ENCODE measurements at places on chromosomes 2 and 18.

- no peak for DNase-seq
Observed at GRCh38 chr18:51321696-51322095, 124.2 kb upstream of the MEX3C start.

DNA sequence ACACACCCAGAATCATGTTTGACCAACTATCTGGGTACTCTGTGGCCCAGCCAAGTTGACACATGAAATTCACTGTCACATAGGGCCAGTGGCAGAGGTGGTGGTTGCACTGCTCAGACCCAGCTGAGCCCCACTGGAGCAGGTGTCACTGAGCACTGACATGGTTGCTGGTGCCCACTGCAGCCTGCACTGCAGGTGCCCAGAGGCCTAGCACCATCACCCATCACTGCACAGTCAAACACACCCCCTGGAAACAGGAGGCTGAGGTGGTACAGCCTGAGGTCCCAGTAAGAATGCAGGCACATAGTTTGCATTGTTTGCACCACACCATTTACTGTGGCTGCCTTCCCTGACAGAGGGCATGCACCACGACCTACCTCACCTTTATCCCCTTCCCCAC is 278.7 kb upstream of the MGAT5 start:
- no peak for DNase-seq

- DNase-seq = no peak
Observed at GRCh38 chr18:52636536-52636935, 296.5 kb downstream of the DCC start.

GRCh38 chr2:225170162-225170561 is 127.9 kb upstream of the DOCK10 start:
- DNase-seq = no peak

GRCh38 chr18:63306819-63307550 is 12.6 kb downstream of the BCL2 start:
- no peak for DNase-seq

DNA sequence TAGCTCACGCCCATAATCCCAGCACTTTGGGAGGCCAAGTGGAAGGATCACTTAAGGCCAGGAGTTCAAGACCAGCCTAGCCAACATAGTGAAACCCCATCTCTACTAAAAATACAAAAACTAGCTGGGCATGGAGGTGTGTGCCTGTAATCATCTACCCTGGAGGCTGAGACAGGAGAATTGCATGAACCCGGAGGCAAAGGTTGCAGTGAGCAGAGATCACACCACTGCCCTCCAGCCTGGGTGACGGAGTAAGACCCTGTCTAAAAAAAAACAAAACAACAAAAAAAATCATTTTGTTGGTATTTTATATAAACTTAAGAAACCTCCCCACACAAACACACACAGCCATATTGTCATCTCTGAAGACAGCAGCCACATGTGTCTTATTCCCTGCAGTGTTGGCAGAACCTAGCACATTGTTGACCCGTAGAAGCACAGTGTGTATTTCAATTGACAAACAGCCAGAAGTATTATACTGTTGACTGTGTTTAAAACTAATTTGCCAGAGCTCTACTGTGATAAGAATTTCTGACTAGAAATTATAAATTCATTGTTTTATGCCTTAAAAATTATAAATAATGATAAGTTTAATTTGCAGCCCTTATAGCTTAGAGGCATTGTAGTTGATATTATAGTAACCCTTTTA is 68.1 kb downstream of the DNAJC10 start:
- no peak for DNase-seq

DNA sequence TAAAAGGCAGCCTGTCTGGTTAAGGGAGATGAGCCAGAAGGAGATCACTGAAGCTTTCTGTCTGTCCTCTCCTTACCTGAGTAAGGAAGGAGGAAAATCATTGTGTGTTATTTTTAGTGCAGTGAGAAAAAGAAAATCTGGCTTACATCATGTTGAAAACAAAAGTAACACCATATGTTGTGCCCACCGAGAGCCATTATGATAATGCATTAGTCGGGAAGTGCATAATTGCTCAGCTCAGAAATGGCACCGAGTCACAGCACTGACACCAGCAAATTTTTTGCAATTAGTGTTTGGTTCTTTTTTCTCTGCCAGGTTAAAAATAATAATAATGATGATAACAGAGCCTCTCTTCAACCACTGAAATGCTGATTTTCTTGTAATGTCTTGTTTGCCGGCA is 46.6 kb downstream of the HNMT start:
- DNase-seq = no peak

DNA sequence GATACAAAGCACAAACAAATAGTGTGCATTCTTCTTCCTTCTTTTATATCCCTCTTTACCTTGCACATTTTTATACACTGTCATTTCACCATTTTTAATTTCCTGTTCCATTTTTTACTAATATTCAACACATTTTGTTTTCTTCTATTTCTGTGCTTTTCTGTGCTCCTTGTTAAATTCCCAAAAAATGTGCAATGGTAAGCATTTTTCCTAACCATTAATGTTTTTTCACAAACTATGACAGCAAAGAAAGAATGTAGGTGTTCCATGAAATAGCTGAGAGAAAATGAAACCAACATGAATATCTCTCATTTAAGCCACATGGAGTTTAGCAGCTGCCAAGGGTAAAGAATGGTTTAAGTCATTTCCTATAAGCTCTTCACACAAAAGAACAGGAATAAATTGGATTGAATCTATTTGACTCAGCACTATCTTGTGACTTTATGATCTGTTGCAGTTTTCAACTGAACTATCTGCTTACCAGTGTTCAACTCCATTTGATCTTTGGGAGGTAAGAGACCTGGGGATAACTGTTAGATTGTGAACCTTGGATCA is 145.7 kb upstream of the CDH19 start:
- DNase-seq = no peak

DNA sequence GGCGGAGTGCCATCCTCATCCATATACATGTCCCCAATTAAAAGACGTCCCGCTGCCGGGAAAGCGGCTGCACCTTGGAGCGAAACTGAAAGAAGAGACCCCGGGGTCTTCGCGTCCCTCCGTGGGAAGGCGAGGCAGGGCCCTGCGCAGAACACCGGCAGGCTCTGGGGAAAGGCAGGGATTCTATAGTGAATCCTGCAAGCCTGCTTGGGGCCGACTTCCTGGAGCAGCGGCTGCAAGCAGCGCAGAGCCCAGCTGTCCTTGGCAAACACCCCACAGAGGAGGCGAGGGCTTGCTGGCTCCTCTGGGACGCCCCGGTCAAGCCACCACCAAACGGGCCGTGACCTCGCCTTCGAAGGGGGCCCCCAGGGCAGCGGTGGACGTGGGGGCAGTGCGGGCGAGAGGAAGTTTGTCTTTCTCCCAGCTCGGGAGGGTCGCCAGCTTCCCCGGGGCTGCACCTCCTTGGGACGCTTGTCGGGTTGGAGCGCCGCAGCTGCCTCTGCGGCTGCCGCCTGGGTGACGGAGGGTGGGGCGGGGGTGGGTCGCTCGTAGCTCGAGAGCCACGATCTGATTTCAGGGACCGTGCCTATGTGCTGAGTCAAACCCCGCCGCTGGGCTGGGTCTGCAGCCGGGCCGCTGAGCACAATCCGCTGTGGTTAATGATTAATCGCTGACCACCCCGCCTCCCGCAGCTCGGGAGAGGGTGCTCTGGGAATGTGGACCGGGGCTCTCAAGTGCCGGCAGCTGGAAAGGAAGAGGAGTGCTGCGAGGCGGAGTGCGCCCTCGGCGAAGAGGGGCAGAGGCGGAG is 486 bp upstream of the GPR39 start:
- no peak for DNase-seq

DNA sequence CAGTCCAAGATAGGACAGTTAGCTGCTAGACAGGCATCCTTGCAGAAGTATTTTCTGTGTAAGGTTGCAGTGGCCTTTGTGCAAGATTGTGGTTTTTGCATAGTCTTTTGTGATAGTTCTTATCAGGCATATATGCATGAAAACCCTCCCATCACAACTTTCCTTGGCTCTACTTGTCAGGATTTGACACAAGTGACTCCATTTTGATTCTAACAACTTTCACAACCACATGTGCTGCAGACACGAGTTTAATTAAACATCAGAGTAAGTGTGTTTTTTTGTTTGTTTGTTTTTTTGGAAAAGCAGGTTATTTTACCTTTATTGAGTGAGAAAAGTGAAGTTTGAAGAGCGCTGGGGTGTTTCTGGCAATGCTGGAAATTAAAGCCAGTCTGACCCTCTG is 902.0 kb upstream of the GCFC2 start:
- no peak for DNase-seq

- no peak for DNase-seq
Observed at GRCh38 chr2:98883780-98884211, 52.2 kb downstream of the CRACDL start.

DNA sequence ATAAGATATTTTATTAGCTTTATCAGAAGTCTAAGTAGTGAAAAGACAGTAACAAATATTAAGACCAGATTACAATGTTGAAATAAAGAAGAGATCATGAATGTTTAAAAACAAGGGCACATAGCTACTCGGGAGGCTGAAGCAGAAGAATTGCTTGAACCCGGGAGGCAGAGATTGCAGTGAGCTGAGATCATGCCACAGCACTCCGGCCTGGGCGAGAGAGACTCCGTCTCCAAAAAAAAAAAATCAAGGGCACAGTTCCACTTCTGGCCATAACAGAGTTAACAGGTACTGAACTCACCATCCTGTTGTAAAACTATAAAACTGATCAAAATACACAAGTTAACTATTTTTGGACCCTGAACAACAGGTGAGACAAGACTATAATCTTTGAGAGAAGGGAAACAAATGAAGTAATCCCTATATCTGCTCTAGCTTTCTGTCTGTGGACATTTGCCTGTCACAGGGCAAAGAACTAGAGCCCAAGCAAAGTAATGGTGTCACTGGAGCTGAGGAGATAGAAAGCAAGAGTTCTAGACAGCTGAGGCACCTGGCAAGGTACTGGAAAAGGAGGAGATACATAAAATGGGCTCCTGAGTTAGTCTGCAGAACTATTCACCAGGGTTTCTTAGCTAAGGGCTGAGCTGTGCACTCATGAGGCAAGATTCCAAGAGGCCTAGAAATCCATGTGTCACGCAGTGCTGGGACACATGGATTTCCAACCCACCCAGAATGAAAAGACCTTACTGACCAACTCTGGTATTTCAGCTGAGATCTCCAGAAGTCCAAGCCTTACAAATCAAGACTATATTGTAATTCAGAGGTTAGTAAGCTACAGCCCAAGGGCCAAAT is 15.2 kb downstream of the MMADHC start:
- DNase-seq = no peak

GRCh38 chr2:172467382-172467781 is 40.0 kb downstream of the ITGA6 start:
- DNase-seq = no peak

- DNase-seq = no peak
Observed at GRCh38 chr18:32530947-32531651, 60.4 kb upstream of the GAREM1 start.

GRCh38 chr2:105242286-105242993 is 897 bp downstream of the GPR45 start:
- DNase-seq = no peak

- DNase-seq = no peak
Observed at GRCh38 chr18:13551841-13552733, 174.3 kb downstream of the FAM210A start.

GRCh38 chr2:12009323-12009905 is 263.0 kb downstream of the LPIN1 start:
- no peak for DNase-seq

DNA sequence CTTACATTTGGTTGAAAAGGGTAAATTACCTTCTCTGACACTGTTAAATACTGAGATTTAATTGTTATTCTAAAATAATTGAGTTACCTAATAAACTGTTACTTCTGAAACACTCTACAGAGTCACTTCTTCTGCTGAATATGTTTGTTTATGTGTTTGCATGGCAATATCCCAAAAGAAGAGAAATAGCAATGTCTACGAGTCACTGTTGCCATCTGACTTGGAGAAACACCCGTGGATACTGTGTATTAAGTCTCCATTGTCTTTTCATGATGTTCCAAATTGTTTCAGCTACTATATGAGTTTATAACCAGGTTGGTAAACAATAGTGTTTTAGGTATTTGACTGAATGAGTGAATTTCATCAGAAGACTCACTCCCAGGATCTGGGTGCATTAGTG is 754.2 kb upstream of the ID2 start:
- DNase-seq = no peak

DNA sequence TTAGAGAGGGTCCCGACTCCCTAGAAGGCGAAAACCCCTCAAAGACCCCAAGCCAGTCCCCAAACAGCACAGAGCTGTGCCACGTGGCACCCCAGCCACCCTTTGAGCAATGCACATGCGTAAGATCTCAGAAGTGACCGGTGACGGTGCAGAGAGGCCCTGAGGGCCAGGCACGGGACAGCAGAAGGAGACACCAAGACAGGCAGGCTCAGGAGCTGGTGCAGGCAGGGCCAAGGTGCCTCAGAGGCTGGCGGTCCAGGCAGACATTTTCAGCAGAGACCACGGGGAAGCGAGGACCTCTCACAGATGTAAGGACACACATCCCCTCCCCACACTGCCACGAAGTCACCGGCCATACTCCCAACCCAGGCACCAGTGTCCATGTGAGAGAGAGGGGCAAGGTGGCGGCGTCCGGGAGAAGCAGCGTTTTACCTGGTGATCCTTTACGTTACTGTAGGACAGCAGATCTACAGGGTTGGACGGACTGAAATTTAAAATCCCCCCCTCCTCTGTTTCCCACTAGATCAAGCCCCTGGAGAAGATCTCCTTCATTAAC is 2.0 kb upstream of the RAB17 start:
- no peak for DNase-seq

- no peak for DNase-seq
Observed at GRCh38 chr18:7370375-7370774, 139.5 kb downstream of the LRRC30 start.

Data from stimulated activated CD4-positive, alpha-beta T cell treated with anti-CD3 and anti-CD28 coated beads, Interleukin-2, amount 100 ng/mL, for 4 hours (primary cell).